LHCN-M2 (cell line): ENCODE measurements at places on chromosomes 5 and 9. TPM values are rescaled to one million over a fixed set of nuclear protein-coding genes. Genes with fewer than 3 reads are reported as not detected.

- no peak for DNase-seq
Measured at GRCh38 chr9:128494108-128494745, 10.3 kb upstream of the GLE1 start.

Gene TSC1
- total RNA-seq, result 23.1 and 27.4 TPM in 2 replicates

Gene ELOVL7
- not detected in 2 replicates for total RNA-seq

Gene SPATA31A3
- not detected in 2 replicates for total RNA-seq

Gene KCNT1
- not detected in 2 replicates for total RNA-seq

Gene ASPN
- total RNA-seq, result not detected in 2 replicates

GRCh38 chr5:157521704-157522029 lies 53.9 kb downstream of the ADAM19 start:
- DNase-seq, result no peak

DNA sequence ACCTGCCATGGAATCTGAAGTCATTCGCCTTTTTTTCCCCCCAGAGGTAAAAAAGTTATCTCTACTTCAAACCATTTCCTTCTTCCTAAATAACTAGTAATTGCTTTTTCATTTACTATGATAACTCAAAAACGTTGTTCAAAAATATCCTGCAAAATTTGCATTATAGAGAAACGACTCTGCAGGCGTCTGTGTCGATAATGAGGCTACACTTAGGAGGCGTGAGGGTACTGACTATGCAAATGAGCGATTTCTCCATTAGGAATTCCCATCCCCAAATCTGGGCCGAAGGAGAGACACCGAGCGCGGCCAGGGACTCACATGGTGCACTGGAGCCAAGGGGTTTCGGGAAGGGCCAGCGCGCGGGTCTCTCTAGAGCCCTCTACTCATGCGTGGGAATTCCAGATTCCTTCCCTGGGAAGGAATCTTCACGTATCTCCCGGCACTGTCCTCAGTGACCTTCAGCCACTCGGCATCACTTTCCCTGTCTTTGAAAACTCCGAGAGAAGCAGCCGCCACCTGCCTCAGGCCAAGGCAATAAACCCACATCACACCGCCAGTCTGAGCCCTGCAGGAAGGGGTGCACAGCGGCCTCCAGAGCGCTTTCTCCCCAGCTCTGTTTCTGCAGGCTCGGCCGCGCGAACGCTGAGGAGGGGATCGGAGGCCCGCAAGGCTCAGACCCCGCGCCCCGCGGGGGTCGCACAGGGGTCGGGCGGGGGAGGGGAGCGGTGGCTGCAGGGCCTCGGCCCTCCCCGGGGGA lies 718 bp upstream of the DENND4C start:
- DNase-seq, result peak; percentile 54

DNA sequence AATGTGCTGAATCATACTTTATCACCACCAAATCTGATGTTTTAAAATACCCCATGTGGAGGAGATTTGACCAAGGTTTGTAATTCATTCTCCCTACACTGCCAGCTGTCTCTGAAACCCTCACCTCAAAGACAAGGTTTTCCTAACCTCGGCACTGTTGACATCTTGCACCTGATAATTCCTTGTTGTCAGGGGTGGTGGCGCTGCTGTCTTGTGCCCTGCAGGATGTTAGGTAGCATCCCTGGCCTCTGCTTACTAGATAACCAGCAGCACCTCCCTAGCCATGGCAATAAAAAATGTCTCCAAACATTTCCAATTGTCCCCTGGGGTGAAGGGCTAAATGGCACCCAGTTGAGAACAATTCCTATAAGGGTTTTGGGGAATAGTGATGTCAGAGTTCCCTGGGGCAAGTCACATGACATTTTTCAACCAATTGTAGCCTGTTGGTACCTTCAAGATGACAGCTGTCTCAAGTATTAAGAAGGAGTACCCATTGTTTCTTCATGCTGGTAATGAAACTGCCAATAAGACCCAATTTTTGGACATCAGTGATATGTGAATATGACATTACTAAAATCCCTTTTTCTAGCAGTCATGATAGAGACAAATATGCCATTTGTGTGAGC lies 160.6 kb upstream of the PLCXD3 start:
- no peak for DNase-seq

DNA sequence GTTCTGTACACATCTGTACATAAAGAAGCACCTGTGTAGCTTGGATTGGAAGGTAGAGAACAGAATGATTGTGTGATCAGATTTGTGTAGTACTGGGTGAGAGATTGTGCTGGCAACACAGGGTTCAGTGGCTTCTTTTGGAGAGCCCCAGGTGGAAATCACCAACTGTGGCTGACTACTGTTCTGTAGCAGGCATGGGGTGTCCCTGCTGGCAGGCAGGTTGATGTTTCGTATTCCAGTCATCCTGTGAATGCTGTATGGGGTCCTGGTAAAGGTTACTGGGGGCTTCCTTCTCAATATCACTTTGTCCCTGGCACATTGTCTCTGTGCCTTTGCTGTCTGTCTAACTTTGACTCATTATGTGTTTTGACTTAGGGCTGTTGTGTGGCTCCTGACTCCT lies 5.3 kb downstream of the ASPN start:
- DNase-seq, result no peak
